Ureter (tissue), 1 donor: ENCODE measurements at places on chromosomes 11 and 22. TPM values are rescaled to one million over a fixed set of nuclear protein-coding genes. Genes with fewer than 3 reads are reported as not detected.
A peak's percentile ranks its signal among the peaks of the same experiment; 100 is the strongest.

Gene ZNF215
- 9.6 TPM for total RNA-seq

Gene MYEOV
- total RNA-seq = not detected

Gene LRRC74B
- total RNA-seq = not detected

DNA sequence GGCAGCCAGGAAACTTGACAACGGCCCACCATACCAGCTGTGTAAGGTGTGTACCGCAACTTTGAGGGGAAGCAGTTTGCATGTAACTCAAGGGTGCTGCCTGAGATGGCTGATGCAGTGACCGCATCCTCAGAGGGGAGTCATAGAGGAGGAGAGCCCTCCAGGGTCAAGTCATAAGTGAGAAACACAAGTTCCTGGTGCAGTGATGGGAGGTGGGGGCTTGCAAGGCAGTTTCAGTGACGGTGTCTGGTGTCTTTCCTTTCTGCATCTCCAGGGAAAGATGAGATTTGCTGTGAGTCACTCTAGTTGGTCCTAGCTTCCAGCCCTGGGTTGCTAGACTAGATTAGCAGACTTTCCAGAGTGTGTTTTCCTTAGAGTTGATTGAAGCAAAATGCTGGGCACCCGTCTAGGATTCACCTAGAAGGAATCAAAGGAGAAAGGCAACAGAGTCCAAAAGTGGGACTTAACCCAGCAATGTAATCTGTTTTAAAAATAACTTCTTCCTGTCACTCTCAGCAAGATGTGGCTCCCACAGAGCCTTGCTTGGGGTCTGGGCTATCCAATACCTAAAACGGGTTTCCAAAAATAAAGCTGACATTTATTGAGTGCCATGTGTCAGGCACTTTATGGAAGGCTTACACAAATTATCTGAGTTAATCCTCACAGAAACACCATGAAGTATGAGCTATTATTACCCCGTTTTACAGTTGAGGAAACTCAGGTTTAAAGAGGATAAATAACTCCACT, 265.4 kb upstream of the PLET1 start:
- no peak for DNase-seq

GRCh38 chr11:127247261-127247851, 246.8 kb upstream of the KIRREL3 start:
- DNase-seq = no peak

GRCh38 chr11:60158636-60159035, 24.2 kb downstream of the MS4A6A start:
- no peak for DNase-seq

DNA sequence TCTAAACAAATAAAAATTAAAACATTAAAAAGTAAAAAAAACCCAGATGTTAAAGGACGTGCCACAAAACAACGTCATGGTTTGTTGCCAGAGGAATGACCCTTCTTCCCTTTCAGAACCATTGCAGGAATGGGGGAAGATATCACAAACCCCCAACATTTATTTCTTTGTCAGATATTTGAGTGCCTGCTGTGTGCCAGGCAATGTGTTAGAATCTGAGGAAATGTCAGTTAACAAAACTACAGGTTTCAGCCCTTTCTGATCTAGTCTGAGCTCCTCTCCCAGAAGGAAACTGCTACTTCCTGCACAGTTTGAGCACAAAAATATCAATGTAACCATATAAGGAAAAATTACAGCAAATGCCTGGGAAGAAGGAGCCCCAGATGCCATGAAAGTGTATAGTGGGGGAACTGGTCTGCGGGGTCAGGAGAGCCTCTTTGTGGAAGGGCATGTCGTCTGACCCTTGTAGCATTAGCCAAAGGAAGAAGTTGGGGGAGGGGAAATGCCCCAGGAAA, 7.1 kb upstream of the NHERF4 start:
- DNase-seq = no peak

- DNase-seq = no peak
Observed at GRCh38 chr11:82890936-82891335, 9.3 kb downstream of the PRCP start.

Gene OAF
- 34.9 TPM for total RNA-seq

- no peak for DNase-seq
Observed at GRCh38 chr11:15871904-15872626, 484.3 kb downstream of the SOX6 start.

- DNase-seq = no peak
Observed at GRCh38 chr11:76621868-76622267, 48.7 kb downstream of the LRRC32 start.

- DNase-seq = no peak
Observed at GRCh38 chr22:43800970-43801369, 11.1 kb downstream of the EFCAB6 start.

DNA sequence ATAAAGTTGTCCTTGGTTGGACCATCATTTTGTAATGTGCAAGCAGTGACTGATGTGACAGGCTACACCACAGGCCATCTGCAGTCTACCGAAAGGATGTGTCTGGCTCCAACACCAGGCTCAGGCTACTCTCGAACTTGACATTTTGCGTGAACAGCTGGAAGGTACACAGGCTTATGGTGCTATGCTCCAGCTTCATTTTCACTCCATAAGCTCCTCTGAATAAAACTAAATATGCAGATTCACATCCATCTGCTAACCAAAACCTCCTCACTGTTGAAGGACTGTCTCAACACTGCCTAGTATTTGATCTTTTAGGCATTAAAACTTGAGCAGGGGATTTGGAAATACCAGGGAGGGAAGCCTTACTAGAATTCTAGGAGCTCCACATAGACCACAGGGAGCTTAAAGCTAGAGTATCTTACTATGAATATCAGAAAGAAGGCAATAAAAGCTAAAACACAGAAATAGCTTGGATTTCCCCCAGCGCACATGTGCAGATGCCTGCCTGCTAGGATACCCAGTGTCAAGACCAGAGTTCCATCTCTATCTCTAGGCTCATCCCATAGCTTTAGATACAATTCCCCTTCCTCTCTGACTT, 383.9 kb upstream of the FAT3 start:
- no peak for DNase-seq

Gene PIH1D2
- total RNA-seq = 3.4 TPM

Gene APOBEC3G
- 27.8 TPM for total RNA-seq

Gene FGF19
- total RNA-seq = not detected

- DNase-seq = no peak
Observed at GRCh38 chr22:46592390-46592872, 27.8 kb upstream of the GRAMD4 start.

DNA sequence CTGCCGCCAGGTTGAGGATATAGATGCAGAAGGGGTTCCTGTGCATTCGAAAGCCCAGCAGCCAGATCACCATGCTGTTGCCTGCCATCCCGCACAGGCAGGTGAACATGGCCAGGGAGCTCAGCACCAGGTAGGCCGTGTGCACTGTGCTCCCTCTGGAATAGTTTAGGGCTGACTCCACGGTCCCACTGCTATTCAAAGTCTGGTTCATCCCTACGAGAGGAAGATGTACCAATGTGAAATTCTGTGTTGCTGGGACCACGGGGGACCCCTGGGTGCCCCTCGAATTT, at the start of gene MRGPRD:
Gene MRGPRD (minus strand): TSS at position 211 of the 290 bp plus-strand sequence. CDS start 0 bp downstream, at position 211.
- no peak for DNase-seq

Gene FAR1
- total RNA-seq = 112 TPM

DNA sequence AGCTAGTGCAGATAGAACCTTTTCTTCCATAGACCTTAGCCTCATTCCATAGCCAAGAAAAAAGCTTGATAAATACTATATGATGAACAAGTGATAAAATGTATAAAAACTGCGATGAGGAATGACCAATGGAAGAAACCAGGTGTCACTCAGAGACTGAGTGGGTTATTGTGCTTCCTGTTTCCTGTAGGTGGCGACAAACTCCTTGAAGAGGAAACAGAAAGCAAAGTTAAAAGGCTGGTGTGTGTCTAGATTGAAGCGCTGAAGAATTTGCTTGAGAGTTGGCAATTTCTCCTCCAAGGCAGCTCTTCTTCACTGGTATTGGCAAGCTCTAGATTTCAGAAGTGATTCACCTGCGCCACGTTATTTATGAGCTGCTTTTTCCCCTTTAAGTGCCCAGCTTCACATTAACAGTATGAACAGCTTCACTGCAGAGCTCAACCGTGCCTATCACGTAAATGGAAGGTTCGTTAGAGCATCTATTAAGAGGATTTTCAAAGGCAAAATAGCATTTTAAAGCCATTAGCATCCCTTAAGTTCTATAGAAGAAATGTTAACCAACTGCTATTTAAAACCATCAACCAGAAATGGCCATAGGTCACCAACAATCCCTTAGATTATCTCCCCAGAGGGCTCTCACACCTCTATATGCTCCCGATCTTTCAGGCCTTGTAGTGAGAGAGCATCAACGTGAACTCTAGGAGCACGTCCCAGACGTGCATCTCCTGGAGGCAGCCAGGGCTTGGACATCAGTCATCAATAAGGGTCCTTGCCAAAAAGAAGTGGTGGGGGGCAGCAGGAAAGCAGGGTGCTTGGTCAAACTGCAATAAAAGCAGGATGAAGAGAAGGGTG, 179.4 kb downstream of the CADM1 start:
- no peak for DNase-seq

Gene FAM83F
- total RNA-seq = 33.0 TPM

GRCh38 chr22:31719850-31720471, 30.0 kb downstream of the PRR14L start:
- no peak for DNase-seq

DNA sequence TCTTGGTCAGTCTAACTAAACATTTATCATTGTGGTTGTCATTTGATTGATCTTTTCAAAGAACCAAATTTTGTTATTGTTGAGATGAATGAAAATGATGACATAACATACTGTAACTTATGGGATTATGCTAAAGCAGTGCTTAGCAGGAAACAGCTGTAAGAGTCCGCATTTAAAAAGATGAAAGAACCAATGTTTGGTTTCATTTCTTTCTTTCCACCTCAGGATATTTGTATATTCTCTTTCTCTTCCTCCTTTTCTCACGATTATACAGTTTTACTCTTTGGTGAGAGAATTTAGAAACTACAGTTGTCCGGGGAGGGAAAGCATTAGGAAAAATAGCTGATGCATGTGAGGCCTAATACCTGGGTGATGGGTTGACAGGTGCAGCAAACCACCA, 23.1 kb downstream of the PIH1D2 start:
- no peak for DNase-seq

GRCh38 chr11:69721745-69722144, 17.9 kb upstream of the FGF19 start:
- DNase-seq = no peak

DNA sequence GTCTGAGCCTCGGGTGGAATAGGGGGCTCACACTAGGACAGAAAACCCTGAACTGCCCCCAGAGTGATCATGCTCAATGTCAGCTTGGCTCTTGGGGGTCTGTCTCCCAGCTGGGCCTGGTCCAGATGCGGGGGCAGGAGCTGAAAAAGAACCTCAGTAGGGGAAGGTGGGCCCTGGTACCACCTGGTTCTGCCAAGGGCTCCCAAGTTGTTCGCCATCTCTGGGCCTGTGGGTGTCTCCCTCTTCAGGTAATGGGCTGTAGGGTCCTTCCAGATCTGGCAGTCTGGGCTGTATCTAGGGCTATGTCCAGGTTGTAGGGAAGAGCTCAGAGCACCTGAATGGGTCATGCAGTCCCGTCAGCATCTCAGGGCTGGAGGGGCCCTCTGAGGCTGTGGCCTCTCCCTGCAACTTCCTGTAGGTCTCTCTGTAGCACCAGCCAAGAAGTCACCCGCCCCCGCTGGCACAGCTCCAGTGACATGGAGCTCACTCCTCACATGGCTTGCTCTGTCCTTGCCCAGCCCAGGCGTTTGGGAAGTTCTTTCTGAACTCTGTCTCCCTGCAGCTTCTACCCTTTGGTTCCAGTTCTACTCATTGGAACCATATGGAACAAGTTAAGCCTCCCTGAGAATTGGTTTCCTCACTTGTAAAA, 33.0 kb upstream of the SOX10 start:
- peak; percentile 87 for DNase-seq

Gene MS4A4E
- 4.7 TPM for total RNA-seq

Gene NXPE2
- total RNA-seq = 0.21 TPM

- DNase-seq = no peak
Observed at GRCh38 chr22:24775769-24776492, 1.4 kb upstream of the PIWIL3 start.
